ENCODE measurements at places on chromosomes 2 and 18.

GRCh38 chr2:53129851-53130250 is 637.8 kb upstream of the CHAC2 start:
- DNase-seq: no peak
- H3K4me1 ChIP-seq: peaks cover 3% of the 10 kb centered on the region
- no peak overlapping the region for H3K4me3 ChIP-seq
- H3K36me3 ChIP-seq: no peaks in the 10 kb centered on the region
- no peaks in the 10 kb centered on the region for H3K27me3 ChIP-seq

GRCh38 chr2:240156435-240157146 is 16.1 kb upstream of the OTOS start:
- H3K4me1 ChIP-seq: peaks cover 8% of the 10 kb centered on the region
- DNase-seq: no peak
- H3K27me3 ChIP-seq: peaks cover 7% of the 10 kb centered on the region

DNA sequence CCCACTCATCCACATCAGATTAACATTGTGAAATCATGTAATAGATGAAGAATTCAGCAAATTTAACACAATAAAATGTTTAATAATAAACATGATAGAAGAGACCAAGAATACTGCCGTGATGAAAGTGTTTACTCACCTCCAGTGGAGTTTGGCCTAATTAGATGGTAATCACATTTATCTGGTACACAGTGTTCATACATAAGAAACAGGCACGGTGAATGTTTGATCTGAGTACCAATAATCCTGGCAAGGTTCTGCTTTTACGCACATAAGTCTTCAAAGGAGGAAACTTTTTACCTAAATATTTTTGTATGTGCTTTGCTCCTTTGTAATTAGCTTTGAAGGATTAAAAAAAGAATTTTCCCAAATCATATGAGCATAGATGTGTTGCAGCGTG is 122.5 kb downstream of the IRS1 start:
- H3K27ac ChIP-seq: no peak overlapping the region
- no peak for DNase-seq
- no peaks in the 10 kb centered on the region for H3K27me3 ChIP-seq
- no peaks in the 10 kb centered on the region for H3K36me3 ChIP-seq
- peaks cover 22% of the 10 kb centered on the region for H3K4me1 ChIP-seq
- no peak overlapping the region for H3K4me3 ChIP-seq

- H3K4me1 ChIP-seq: 0 out of 2 replicates have a peak, but pooled peaks cover 6% of the 10 kb centered on the region
- H3K27ac ChIP-seq: no peak overlapping the region
- no peak for DNase-seq
- no peaks in the 10 kb centered on the region for H3K27me3 ChIP-seq
- no peaks in the 10 kb centered on the region for H3K36me3 ChIP-seq
- H3K4me3 ChIP-seq: no peak overlapping the region
Measured at GRCh38 chr2:41137031-41137430, 685.1 kb upstream of the SLC8A1 start.

DNA sequence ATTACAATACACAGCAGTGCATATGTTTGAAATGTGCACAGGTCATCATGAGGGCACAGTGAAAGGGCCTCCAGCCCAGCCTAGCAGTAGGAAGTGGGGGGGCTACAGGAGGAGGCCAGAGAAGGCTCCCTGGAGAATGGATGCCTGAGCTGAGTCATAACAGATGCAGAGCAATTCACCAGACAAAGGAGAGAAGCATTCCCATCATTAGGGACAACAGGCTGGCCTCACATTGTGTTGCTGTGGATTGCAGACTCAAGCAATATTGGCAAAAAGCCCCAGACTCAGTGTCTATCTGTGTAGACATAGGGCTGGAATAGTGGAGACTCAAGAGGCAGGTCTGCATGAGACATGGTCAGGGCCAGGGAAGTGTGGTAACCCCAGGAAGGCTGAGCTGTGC is 329.9 kb downstream of the DLGAP1 start:
- H3K4me3 ChIP-seq: no peak overlapping the region
- no peak overlapping the region for H3K27ac ChIP-seq
- no peaks in the 10 kb centered on the region for H3K36me3 ChIP-seq

- H3K4me3 ChIP-seq: no peak overlapping the region
- H3K27ac ChIP-seq: no peak overlapping the region
- H3K4me1 ChIP-seq: no peaks in the 10 kb centered on the region
- peaks cover 1% of the 10 kb centered on the region for H3K27me3 ChIP-seq
- no peaks in the 10 kb centered on the region for H3K36me3 ChIP-seq
- no peak for DNase-seq
Measured at GRCh38 chr18:76142611-76143010, 352.4 kb downstream of the ZNF516 start.

GRCh38 chr2:75456111-75456510 is 104.6 kb downstream of the EVA1A start:
- no peaks in the 10 kb centered on the region for H3K36me3 ChIP-seq
- H3K27me3 ChIP-seq: no peaks in the 10 kb centered on the region
- no peak for DNase-seq
- H3K4me3 ChIP-seq: no peak overlapping the region

DNA sequence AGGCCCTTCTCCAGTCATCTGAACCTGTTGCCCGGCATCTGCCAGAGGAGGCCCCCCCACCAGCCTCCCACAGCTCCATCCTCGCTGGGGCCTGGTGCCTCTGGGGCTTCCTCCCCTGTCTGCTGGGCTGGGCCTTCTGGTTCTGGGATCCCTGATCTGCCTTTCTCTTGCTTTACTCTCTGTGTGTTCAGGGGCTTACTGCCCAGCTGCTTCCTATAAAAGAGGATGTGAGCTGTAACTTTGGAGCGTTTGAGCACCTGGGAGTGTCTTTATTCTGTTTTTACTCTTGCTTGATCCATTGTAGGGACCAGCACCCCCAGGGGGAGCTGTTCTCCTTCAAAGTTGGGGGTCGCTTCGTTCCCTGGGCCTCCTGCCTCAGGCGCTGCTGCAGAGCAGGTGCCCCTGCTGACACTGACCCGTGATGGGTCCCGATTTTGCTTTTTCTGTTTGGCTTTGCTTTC is 23.1 kb upstream of the FAHD2A start:
- no peak overlapping the region for H3K4me3 ChIP-seq
- no peak for DNase-seq
- no peaks in the 10 kb centered on the region for H3K36me3 ChIP-seq
- peaks cover 9% of the 10 kb centered on the region for H3K4me1 ChIP-seq
- no peak overlapping the region for H3K27ac ChIP-seq

- no peaks in the 10 kb centered on the region for H3K36me3 ChIP-seq
- no peak overlapping the region for H3K4me3 ChIP-seq
Measured at GRCh38 chr18:51039138-51040112, 9.4 kb downstream of the SMAD4 start.

- peaks cover 15% of the 10 kb centered on the region for H3K4me1 ChIP-seq
- H3K4me3 ChIP-seq: no peak overlapping the region
- DNase-seq: no peak
- no peaks in the 10 kb centered on the region for H3K27me3 ChIP-seq
- peaks cover 7% of the 10 kb centered on the region for H3K36me3 ChIP-seq
- no peak overlapping the region for H3K27ac ChIP-seq
Measured at GRCh38 chr18:12028040-12028628, 46.8 kb downstream of the IMPA2 start.

DNA sequence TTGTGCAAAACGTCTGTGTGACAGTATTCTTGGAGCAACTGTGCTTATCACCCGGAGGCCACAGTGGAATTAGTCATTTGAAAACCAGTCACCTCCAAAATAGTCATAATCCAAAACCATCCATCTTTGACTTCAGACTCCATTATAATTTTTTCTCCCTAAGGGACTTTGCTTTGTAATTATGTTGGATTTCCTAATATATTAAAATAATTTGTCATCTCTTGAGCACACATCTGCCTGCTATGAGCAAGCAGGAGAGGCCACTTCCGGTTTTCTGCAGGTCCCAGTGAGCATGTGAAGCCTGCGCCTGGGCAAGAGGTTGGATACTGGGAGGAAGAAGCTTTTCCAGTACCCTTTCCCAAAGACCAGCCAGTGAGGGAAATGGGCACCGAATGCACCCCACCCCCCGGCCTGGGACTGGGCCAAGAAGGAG is 57.7 kb downstream of the ODC1 start:
- no peaks in the 10 kb centered on the region for H3K27me3 ChIP-seq
- H3K4me3 ChIP-seq: no peak overlapping the region
- H3K36me3 ChIP-seq: no peaks in the 10 kb centered on the region

DNA sequence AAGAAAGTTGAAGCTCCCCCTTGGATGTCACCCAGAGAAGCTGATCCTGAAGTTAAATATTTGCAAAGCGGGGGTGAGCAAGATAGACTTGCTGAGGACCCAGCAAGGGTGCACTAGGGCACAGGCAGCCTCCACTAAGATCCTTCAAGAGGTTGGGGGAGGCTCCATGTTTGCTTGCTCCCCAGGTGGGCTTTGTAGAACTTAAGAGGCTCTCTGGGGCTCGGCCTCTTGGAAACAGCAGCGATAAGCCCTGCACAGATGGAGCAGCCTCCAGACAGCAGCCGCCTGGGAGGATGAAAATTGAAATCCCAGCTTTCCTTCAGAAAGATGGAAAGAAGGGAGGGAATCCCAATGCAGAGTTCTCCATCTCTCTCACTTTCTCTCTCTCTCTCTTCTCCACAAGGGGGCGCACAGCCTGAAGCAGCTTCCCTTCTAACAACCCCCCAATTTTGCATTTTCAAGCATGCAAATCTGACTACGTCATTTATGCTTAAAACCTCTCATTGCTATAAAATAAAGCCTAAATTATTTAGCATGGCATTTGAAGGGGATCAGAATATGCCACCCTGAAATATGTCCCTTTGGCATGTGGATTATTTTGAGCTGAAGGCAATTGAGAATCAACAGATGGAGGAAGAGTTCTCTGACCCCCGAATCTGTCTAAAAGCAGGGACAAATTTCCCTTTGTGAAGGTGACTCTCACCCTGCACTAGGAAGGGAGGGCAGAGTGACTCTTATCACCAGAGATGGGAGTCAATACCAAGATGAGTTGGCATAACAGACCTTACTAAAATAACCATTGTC is 185.7 kb upstream of the KLHL29 start:
- H3K36me3 ChIP-seq: no peaks in the 10 kb centered on the region
- H3K27me3 ChIP-seq: no peaks in the 10 kb centered on the region
- peak; percentile 26 for DNase-seq
- H3K4me3 ChIP-seq: no peak overlapping the region
- H3K27ac ChIP-seq: no peak overlapping the region

DNA sequence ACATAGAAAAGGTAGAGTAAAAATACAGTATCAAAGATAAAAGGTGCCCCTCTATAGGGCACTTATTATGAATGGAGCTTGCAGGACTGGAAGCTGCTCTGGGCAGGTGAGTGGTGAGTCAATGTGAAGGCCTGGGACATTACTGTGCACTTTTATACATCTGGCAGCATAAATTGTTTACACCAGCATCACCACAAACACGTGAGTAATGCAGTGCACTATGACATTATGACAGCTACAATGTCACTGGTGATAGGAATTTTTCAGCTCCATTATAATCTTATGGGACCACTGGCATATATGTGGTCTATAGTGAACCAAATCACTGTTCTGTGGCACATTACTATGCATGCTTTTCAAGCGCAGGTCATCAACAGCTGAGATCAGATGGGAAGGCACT is 48.1 kb downstream of the TPGS2 start:
- no peak for DNase-seq
- no peaks in the 10 kb centered on the region for H3K4me1 ChIP-seq
- no peaks in the 10 kb centered on the region for H3K36me3 ChIP-seq
- H3K4me3 ChIP-seq: no peak overlapping the region
- H3K27me3 ChIP-seq: no peaks in the 10 kb centered on the region
- H3K27ac ChIP-seq: no peak overlapping the region

GRCh38 chr2:8592736-8593135 is 89.1 kb upstream of the ID2 start:
- H3K4me3 ChIP-seq: no peak overlapping the region
- no peak overlapping the region for H3K27ac ChIP-seq
- H3K36me3 ChIP-seq: no peaks in the 10 kb centered on the region

- H3K27me3 ChIP-seq: no peaks in the 10 kb centered on the region
- no peak for DNase-seq
- H3K27ac ChIP-seq: no peak overlapping the region
- H3K36me3 ChIP-seq: peaks cover 5% of the 10 kb centered on the region
- H3K4me1 ChIP-seq: peaks cover 9% of the 10 kb centered on the region
Measured at GRCh38 chr2:61145990-61146389, 16.0 kb upstream of the C2orf74 start.

All from HepG2 (cell line).